Daoy (cell line): ENCODE measurements at places on chromosomes 16 and 17. TPM values are rescaled to one million over a fixed set of nuclear protein-coding genes. Genes with fewer than 3 reads are reported as not detected.

CRHR1 gene
- total RNA-seq = 0.63 TPM in 1 of 2 replicates, not detected in the other

CCL14 gene
- not detected in 2 replicates for total RNA-seq

TBC1D3I gene
- total RNA-seq = not detected in 2 replicates

MMP2 gene
- 143 and 147 TPM in 2 replicates for total RNA-seq

SSTR5 gene
- not detected in 2 replicates for total RNA-seq

SNX20 gene
- not detected in 2 replicates for total RNA-seq

P2RX1 gene
- total RNA-seq = not detected in 2 replicates

DNA sequence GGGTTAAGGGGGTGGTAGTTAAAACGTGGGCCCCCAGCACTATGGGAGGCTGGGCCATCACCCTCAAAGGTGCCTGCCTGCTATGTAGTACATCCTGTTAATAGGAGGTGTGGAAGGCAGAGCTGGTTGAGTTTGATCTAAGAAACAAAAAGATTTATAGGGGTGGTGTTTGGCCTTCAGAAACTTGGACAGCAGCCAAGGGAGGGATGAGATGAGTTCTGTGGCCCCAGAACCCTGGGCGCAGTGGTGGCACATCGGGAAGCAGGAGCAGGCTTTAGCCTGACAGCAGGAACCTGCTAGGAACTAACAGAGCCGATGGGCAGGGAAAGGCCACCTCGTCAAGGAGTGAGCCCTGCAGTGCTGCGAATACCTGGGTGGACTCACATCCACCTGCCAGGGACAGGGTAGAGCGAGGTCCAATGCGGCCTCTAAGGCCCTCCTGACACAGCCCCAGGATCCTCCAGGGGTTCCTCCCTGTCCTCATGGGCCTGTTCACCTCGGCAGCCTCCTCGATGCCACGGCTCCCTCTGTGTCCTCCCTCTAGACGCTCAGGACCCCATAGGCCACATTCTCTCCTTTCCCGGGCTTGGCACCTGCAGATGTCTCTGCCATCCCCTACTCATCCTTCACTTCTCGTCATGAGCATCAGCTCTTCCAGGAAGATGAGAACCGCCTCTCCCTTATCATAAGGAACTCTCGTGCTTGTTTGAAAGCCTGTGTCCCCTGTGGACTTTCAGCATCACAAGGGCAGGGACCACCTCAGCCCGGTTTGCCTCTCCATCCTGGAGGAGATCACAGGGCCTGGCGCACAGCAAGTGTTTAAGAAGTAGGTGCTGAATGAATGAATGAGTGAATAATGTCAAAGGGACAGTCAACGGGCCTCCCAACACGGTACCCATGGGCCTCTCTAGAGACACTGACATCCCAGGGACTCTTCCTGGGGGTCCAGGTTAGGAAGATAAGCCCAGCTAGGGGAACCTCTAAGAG lies 103.5 kb upstream of the TNRC6C start:
- DNase-seq = no peak

DNA sequence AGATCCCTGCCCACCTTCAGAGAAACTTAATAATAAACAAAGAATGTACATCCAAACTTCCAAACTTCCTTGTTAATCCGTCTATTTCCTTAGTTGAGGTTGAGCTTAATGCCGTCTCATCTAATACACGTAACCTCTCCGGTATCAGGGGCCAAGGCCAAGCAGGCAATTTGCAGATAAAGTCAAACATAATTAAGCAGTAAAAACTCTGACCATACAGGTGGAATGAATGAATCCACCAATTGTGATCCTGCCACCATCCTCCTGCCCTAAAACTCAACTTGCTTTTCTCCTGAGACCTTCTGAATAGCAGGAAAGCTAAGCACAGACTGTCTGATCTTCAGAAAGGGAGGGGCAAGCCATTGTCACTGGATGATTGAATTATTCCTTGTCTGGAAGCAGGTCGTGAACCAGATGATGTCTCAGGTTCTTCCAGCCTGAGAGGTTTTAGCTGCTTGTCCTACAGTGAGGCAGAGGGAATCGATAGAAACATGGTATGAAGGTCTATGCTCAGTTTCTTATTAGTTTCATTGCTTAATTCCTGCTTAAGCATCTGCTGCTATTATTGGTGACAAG lies 1111.8 kb upstream of the EEF2KMT start:
- DNase-seq = no peak

GRCh38 chr16:27754788-27755690 lies 205.1 kb downstream of the KATNIP start:
- no peak for DNase-seq

DNA sequence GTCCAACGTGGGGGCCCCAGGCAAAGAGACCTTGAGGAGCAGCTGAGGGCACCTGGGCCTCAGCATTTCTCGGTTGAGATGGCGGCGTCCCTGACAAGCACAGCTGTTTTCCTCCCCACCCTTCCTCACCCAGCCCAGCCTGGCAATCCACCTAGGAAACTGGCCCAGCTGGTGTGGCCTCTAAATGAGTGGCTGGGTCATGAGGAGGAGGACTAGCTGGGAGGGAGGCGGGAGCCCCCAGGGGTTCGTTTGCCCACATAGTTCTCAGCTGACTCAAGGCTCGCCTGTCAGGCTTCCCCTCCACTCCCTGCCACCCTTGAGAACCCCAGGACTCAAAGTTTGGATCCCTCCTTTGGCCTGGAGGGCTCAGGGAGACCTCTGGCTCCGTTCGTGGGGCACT lies 5.9 kb downstream of the RNF222 start:
- peak; percentile 60 for DNase-seq

DNA sequence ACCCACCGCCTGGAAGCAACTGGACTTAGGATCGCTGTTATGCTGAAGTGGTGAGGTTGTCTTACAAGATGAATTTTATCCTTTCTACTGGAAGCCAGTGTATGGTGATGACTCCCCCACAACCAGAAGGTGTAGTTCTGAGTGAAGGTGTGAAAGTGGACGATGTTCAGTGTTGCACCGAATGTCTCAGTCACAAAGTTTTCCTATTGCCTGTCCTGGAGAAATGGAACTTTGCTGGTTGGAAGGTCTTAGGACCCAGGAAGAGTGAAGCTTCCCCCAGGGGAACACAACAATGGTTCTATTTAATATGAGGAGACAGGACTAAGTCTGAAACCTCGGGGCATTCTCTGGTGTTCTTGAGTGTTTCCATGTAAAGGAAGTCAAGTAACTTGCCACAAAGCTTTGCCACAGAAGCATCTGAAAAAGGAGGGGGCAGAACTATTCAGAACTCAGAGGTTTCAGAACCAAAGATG lies 44.2 kb downstream of the USP22 start:
- no peak for DNase-seq

DNA sequence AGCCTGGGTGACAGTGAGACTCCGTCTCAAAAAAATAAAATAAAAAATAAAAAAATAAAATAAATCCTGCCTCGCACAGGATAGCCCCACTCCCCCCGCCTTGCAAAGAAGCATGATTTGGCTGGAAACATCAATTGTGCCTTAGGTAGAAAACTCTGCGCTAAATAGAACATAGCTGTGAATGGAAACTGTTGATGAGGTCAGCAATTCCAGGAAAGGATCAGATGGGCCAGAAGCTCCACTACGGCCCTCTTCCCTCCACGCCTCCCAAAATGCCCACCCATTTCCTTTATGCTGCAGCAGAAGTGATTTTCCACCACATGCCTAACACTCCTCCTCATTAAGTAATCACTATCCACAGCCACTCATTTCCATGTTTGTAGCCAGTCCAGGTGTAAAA lies 473.4 kb downstream of the XYLT1 start:
- DNase-seq = no peak

DNA sequence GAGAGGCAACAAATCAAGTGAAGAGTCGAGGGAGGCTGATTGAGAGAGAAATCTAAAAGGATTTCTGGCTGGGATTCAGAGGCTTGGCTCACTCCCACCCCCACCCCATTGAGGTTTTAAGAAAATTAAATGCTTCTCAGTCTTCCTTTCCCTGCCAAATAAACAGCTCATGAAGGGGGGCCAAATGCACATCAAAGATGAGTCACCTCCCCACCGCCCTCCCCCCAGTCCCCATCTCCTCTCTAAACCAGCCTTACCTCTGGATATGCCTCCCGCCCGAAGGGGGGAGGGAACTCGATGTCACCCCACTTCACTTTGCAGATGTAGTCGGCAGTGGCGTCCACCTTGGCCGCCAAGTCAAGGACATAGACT lies 11.6 kb downstream of the ACLY start:
- DNase-seq = peak; percentile 70

- DNase-seq = no peak
These were observed 4.6 kb upstream of the ZFHX3 start for GRCh38 chr16:73052576-73052975.

DNA sequence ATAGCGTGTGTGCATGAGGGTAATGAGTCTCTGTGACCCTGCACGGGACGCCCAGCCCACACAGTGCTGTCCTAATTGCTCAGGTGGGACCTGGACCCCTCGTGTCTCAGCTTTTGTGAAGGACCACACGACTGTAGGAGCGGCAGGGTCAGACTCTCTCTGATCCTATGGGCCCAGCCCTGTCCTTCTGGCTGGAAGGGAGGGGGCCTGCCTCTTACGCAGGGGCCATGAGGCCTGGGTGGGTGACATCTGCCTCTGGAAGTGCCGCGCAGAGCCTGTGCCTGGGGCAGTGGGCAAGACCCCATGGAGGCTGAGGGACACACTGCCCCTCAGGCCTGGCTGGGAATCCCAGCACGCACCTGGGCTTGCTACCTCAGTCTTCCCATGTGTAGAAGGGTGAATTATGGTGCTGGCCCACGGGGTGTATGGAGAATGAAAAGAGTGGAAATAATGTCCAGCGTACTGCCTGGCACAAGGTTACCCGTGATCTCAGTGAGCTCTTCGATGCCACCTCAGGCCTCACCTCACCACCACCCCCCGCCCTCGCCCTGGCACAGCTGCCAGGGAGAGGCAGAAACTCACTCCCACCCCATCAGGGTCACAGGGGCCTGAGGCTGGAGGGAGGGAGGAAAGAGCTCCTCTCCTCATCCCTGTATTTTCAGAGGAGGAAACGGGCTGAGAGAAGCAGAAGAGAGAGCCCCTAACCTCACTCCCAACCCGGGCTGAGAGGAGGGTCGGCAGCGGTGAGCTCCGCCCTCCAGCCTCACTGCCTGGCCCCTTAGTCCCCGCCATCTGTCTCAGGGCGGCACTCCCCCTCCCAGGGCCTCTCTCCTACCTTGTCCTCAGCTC lies 27.1 kb upstream of the DBNDD1 start:
- no peak for DNase-seq

GRCh38 chr16:73255031-73255430 lies 207.1 kb upstream of the ZFHX3 start:
- no peak for DNase-seq

DNA sequence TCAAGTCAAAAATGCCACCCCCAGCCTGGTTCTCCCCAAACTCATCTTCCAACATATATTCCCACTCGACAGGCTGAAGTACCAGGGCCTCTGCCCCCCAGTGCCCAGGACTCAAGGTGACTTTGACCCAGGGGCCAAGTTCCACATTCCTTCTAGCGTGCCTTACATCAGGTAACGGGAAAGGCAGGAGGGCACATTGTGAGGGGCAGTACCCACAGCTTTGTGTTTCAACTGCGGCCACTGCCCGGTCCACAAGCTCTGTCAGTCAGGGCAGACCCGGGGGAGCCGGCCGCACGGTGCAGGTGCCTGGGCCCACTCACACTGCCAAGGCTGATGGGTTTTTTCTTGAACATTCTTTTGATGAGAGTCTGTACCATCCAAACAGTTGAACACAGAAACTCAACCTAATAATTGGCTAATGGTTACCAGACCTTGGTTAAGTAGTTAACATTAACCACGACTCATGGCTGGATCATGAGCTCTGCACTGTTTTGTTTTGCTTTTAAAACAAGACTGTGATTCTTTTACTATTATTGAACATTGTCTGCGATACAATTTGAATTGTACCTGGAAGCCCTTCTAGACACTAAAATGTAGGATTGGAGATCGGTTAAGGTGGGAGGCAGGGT lies 17.6 kb downstream of the ACE start:
- no peak for DNase-seq

DNA sequence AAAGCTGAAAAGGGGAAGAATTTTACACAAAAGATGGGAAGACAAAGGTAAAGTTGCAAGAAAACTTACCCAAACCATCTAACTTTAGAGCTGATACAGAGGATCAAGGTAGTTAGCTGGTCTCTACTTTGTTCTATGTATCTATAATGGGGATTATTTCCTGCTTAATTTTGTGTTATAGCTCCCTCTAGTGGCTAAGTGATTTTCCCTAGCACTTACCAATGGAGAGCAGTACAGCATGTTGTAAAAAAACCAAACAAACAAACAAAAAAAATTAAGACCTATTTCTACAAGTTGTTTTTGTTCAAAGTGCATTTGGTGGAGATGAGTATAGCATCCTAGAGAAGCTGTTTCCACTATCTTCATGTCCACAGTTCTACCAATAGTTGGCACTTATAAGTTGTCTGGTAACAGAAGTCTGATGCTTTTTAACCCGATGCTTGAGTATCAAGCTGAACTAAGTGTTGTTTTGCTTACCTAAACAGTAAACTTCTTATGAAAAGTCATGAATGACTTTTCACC lies 7.5 kb downstream of the SRSF1 start:
- peak; percentile 23 for DNase-seq

- DNase-seq = peak; percentile 89
These were observed 256.2 kb downstream of the FOXL1 start for GRCh38 chr16:86834451-86835035.

DNA sequence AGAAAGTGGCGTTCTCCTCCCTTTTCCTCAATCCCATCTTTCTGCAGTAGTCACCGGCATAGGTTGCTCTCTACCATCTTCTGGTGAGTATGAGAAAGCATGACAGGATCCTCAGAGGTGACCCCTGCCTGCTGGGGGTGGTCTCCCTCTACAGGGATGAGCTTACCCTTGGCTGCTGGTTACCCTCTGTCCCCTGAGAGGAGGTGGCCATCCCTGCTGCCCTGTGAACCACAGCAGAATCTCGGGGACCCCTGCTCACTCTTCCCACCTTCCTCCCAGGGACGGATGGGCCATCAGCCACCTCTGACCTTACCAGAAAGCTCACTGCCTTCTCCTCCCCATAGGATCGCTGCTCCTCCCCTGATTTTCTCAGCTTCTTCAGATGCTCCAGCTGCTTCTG lies 7.8 kb downstream of the MEFV start:
- no peak for DNase-seq

GRCh38 chr17:62819511-62820221 lies 11.6 kb upstream of the MARCHF10 start:
- peak; percentile 97 for DNase-seq

DNA sequence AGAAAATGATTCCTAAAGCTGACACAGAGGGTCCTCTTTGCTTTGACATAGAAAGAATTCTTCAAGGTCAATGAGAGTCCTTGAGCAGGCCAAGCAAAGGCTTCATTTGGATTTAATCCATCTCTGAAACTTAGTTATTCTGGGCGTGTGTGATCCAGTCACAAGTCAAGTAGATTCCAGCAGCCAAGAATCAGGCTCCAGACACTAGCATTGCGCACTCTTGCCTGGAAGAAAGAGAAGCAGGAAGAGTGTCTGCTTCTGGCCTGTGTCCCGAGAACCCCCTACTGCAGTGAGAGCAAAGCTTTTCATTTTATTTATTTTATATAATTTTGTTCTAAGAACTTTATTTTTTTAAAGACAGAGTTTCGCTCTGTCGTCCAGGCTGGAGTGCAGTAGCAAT lies 88.2 kb upstream of the CACNG5 start:
- no peak for DNase-seq
